ENCODE measurements at places on chromosomes 6 and 20.

DNA sequence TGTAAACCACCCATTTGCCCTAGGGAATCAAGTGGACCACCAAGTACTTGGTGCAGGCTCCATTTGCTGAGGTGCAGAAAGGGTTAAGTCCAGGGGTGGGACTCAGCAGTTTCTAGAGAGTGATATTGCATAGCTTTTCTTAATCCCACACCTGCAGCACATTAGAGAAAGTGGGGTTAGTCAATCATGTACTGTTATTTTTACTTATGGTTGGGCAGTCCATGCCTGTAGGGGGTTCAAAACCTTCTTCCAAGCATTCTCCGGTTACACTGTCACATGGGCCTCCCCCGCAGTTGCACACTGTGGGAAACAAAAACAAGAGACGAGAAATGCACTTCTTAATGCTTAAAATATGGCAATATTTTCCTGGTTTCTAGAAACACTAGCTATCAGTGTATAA lies 65.5 kb downstream of the LAMA4 start:
- no peak for DNase-seq

DNA sequence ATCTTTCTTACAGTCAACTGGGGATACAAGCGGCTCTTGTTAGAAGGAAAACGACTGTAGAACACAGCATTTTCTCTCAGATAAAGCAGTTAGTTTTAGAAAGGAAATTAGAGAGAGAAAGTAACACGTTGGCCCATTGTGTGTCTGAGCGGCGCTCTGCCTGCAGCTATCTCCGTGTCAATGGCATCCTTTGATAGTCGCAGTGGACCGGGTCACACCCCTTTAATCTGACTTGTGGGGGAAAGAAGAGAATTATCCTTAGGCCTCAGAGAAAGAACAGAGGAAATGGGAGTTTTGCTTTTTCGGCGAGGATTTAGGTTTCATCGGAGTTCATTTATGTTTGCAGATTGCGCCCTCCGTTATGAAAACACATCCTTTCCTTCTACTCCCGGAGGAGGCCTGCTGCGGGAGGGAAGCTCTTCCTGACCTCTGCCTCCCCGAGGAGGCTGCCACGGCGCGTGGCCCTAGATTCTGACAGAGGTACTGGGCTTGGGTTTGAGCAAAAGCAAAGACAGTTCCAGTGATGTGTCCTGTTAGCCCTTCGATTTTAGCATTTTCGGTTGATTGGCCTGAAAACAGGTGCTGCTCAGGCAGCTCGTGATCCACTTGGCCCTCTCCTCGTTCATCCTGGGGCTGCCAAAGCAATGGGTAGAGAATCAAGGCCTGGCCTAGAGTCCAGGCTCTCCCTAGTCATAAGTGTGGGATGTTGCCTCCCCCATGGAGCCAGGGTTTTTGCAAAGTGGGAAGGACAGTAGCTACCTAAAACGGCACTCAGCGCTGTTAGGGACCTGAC lies 74.9 kb downstream of the ZDHHC14 start:
- no peak for DNase-seq

DNA sequence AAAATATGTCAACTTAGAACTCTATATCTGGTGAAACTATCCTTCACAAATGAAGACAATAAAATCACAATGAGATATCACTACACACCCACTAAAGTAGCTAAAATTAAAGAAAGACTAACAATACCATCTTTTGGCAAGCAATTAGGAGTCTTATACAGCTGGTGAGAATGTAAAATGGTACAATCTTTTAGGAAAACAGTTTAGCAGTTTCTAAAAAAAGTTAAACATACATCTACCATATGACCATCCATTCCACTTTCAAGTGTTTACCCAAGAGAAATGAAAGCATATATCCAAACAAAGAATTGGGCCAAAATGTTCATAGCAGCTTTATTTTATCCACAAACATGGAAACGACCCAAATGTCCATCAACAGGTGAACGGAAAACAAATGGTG lies 13.8 kb upstream of the EEF1A1 start:
- no peak for DNase-seq

DNA sequence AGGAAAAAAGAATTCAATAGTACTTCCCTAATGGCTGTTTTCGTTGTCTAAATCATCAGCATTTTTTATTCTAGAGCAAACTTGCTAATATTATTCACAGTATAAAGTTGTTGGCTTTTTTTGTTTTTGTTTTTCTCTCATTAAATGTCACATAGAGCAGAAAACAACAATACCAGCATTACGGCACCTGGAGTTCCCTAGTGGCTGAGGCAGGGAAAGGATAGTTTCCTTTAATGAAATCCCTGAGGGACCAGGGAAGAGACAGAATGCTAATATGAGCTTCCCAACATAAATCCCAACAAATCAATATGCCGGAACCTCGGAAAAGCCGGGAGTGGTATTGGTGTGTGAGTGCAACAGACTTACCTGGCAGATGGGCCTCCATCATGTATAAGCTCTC lies 235.2 kb upstream of the ASCC3 start:
- no peak for DNase-seq

- no peak for DNase-seq
Observed at GRCh38 chr20:59403962-59404314, 103.5 kb downstream of the EDN3 start.

DNA sequence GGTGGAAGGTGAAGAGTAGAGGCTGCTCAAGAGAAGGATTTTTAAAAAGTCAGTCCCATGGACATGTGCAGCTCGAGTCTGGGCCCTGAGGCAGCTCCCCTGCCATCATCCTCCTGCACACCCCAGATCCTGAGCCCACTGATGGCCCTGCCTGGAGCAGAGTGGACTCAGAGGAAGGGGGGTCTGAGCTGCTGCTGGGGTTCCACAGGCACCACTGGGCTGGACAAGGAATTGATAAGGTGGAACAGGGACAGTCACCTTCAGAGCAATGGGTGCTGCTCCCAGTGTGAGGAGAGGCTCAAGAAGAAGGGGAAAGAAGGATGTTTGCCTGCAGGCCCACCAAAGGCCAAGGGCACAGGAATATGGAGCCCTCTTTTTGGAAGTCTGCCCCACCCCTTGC lies 6.2 kb downstream of the ULBP2 start:
- DNase-seq = no peak

DNA sequence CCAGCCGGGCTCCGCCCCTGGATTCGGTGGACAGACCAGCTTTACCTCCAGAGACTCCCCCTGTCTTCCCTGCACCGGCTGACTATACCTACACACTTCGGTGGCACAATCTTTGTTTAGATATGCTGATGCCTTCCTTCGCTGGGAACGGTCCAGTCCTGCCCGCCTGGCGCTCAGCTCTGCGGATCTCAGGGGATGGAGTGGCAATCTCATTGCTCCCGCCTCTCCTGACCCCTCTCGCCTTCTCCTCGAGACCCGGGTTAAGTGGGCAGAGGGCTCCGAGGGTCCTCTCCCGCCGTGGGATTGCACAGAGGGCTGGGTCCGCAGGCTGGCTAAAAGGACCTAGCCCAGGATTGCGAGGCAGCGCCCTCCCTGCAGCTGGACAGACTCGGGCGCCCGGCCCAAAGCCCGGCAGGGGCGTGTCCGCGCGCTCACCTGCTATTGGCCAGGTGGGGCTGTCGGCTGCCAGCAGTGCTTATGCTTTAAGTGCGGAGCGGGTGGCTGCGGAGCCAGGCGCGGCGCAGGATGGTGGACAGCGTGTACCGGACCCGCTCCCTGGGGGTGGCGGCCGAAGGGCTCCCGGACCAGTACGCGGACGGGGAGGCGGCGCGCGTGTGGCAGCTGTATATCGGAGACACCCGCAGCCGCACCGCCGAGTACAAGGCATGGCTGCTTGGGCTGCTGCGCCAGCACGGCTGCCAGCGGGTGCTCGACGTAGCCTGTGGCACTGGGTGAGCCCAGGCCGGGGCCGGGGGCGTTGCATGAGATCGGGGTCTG lies at the start of gene GNMT:
TSS of gene GNMT (plus strand) at position 512 of the 777 bp plus-strand sequence. CDS start at position 526, 14 bp downstream.
- no peak for DNase-seq

GRCh38 chr6:14873101-14873500 lies 372.8 kb upstream of the JARID2 start:
- no peak for DNase-seq

- DNase-seq = peak; percentile 94
Observed at GRCh38 chr20:33909331-33909921, 84.3 kb upstream of the RALY start.
